NCI-H526 (cell line): ENCODE measurements at places on chromosomes 2 and 18.

DNA sequence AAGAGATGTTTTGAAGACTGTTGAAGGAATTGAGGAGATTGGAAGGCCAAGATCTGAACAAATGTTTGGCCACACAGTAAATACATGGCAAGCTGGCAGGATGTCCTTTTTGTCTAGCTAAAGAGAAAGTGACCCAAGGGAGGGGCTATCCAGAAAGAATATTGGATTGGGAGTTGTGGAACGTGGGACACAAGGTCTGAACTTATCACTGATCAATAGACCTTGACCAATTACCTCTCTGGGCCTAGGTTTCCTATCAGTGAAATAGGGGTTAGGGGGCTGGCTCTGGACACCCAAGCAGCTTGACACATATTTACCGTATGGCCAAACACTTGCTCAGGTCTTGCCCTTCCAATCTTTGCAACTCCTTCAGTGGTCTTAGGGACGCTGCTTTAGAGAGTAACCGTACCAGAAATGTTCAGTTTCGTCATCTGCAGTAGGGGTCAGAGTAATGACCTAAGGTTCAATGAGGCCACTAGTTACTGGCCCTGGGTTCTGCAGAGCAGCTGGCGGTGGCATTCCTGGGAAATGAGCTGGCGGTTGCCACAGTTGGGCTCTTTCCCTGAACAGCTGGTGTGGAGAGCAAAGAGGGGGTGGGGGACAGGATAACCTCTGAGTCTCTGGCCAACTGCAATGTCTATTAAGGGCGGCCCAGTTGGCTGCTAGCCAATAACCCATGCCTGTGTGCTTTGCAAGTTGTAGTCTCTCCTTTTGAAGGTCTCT, 70.1 kb upstream of the STPG4 start:
- no peak for DNase-seq

DNA sequence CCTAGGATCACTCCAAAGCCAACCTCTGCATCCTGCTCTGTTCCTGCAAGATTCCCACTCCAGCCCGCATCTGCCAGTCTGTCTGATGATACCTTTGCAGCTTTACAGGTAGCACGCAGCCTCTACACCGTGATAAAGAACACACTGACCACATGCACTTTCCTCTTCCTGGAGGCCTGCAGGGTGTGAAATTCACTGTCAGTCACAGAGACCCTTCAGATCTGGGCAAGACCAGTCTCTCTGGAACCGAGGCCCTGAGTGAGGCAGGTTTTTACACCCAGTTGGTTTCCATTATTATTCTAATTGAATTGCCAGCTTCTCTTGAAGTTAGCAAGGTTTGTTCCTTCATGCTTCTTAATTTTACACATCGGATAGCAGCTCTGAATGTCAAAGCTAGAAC, 30.5 kb upstream of the TWIST2 start:
- no peak for DNase-seq

- no peak for DNase-seq
Measured at GRCh38 chr18:79582978-79583377, 96.6 kb upstream of the CTDP1 start.

DNA sequence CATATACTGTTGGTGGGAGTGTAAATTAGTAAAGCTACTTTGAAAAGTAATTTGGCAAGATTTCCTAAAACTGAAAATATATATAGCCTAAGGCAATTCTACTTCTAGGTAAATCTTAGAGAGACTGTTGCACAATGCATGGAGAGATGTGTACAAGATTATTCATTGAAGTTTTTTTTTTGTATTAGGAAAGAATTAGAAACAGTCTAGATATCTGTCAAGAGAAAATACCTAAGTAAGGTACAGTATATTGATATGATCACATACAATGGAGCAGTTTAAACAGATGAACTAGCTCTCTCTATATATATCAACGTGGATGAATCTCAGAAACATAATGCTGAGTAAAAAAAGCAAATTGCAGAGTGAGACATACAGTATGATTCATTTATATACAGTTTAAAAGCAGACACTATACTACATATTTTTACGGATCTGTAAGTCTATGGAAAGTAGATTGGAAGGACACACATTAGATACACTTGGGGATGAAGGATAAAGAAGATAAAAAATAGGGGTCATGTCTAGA, 59.3 kb upstream of the ACVR1 start:
- no peak for DNase-seq

DNA sequence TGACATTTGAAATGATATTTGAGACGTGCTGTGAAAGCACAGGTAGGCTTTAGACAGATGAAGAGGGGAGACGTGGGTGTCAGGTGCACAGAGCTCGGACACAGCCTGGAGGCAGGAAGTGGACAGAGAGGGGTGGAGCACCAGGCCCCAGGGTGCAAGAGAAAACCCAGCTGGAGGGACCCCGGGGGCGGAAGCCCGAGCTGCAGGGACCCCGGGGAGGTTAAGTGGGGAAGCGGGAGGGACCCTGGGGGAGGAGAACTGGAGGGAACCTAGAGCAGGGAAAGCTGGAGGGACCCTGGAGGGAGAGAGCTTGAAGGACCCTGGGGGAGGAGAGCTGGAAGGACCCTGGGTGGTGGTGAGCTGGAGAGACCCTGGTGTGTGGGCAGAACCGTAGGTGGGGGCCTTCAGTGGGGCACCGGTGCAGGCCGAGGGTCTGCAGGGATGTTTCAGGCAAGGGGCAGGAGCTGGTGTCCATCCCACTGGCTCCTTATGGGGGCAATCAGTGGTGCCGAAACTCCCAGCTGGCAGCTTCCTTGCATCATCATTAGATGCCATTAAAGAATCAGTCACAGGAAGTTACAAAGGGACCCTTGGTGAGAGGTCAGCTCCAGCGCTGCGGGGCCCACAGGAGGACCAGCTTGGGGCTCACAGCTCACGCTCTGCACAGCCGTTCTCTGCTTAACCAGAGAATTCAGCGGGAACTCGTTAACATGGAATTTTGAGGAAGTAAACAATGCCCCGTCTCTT, 246.6 kb downstream of the EIPR1 start:
- no peak for DNase-seq

GRCh38 chr18:37714691-37715090, 149.1 kb upstream of the CELF4 start:
- DNase-seq: no peak

DNA sequence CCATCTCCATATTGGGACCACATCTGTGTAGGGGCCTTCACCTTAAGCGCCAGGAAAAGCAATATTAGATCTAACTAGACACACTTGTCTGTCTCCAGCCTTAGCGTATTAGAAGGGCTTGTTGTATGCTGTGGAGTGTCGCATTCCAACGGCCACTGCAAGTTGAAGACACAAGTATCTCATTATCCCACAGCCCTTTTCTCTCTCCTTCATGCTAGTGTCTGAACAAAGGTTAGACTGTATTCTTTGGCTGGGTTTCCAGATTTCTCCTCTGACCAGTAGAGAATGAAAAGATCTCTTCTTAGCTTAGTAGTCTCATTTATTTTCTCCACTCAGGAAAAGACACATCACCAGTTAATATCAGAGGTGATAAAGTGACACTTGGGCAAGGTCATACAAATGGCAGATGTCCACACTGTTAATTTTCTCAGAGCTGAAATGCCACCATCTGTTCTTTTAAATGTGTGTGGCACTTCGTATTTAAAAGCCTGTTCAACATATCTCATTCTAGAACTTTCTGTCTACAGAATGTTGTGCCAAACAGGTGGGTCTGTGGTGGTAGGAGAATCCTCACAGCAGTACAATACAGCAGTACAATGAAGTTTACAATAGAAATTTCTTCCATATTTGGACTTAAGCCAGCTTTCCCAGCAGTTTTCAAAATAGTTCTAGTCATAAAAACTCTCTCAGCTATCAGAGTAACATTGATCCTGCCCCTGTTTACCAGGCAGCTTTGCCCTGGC, 94.0 kb upstream of the ITGA6 start:
- no peak for DNase-seq

DNA sequence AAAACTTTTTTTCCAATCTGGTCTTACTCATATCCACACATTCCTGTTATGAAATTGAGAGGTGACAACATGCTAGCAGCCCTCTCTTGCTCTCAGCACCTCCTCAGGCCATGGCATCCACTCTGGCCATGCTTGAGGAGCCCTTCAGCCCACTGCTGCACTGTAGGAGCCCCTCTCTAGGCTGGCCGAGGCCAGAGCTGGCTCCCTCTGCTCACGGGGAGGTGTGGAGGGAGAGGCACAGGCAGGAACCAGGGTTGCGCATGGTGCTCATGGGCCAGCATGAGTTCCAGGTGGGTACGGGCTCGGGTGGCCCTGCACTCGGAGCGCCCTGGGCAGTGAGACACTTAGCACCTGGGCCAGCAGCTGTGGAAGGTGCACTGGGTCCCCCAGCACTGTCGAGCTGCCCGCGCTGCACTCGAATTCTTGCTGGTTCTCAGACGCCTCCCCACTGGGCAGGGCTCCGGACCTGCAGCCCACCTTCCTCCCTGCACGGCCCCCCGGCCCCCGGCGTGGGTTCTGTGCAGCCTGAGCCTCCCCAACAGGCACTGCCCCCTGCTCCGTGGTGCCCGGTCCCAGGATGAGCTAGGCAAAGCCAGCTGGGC, 1669.6 kb upstream of the CELF4 start:
- no peak for DNase-seq

DNA sequence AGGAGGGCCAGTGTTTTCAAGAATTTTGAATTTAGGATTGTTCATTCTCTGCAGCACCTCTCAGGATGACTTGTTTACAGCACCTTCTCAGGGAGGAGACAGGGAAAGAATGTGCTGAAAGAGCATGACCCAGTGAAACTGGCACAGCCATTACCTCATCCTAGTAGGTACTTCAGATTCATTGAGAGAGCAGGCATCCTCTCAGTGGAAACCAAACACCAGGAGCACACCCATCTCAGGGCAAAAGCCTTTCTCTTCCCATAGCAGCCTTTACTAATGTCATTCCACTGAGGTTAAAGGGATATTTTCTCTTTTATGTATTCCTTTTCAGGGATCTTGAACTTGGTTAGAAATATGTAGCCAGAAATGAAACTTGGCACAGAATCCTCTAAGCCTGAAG, 2.6 kb downstream of the MAP2 start:
- peak; percentile 6 for DNase-seq

GRCh38 chr2:240162531-240162930, 22.1 kb upstream of the OTOS start:
- DNase-seq: no peak

DNA sequence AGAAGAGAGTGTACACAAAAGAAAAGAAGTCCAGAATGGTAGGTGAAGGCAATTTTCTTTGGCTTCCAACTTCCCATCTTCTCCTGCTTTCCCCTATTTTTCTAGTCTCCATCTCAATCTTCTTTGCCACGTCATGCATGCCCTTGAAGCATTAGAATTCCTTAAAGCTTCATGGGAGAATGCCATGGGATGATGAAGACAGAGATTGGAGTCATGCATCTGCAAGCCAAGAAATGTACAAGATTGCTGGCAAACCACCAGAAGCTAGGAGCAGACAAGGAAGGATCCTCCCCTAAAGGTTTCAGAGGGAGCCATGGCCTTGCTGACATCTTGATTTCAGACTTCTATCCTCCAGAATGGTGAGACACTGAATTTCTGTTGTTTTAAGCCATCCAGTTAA, 305.9 kb downstream of the HRH4 start:
- no peak for DNase-seq

- DNase-seq: peak; percentile 5
Measured at GRCh38 chr2:177984749-177985148, 87.8 kb downstream of the PDE11A start.

DNA sequence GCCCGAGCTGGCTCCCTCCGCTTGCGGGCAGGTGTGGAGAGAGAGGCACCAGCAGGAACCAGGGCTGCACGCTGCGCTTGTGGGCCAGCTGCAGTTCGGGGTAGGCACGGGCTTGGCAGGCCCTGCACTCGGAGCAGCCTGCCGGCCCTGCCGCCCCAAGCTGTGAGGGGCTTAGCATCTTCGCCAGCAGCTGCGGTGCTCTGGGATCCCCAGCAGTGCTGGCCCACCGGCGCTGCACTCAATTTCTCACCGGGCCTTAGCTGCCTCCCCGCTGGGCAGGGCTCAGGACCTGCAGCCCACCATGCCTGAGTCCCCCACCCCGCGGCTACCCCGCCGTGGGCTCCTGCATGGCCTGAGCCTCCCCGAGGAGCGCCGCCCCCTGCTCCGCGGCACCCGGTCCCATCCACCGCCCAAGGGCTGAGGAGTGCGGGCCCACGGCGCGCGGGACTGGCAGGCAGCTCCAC, 434.4 kb upstream of the RGPD4 start:
- no peak for DNase-seq

DNA sequence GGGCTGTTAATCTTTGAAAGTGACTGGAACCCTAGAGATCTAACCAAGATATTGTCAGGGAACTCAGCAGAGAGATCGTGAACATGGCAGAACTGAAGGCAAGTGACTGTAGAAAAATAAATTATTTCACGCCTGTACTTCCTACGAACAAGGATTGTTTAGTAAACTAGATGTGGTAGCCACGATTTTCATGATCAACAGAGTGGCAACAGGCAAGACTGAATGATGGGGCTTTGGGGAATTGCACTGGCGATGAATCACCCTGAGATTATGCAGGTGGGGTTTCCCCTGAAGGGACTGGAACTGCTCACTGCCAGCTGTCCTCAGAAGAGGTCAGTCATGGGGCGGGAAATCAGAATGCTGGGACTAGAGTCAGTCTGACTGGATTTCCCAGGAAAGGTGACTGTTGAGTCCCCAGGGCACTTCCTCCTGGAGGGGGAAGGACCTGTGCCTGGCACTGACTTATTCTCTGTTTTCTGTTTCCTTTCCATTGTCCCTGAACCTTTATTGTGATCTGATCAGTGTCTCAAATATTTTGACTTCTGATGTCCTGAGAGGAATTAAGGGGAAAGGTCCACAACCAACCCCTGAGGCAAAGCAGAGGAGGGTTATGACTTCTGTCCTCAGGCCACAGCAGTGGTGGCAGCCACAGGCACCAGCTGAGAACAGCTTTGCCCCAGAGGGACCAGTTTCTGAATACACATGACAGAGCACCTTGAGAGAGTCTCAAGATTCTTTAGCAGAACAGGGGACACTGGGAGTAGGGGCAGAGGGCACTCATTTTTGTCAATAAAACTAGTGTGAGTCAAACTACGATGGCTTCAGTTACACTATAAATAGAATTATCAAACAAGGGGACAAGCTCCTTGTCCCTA, 70.0 kb downstream of the NAB1 start:
- DNase-seq: no peak

GRCh38 chr2:195768431-195768830, 111.4 kb downstream of the SLC39A10 start:
- no peak for DNase-seq

- no peak for DNase-seq
Measured at GRCh38 chr18:23169673-23170044, 34.4 kb downstream of the CABLES1 start.

GRCh38 chr2:210288408-210288807, 26.6 kb downstream of the MYL1 start:
- no peak for DNase-seq

DNA sequence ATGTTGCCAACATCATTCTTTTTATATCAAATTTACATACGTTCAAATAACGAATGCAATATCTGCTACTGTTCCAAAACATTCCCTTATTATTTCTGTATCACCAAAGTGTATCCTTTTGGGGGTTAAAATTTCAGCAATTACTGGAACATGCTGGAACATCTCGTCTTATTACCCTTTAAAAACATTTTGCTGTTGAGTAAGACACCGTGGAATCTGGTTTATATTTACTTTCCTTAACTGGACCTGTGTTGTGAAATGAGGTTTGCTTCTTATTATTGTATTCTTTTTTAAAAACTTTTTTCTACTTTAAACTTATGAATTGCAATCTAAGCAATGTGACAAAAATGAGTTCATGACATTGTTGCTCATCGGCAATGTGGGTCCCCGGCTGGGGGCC, 87.4 kb upstream of the PTPRM start:
- DNase-seq: no peak
